ENCODE measurements at places on chromosomes 4 and X.
A peak's percentile ranks its signal among the peaks of the same experiment; 100 is the strongest.

DNA sequence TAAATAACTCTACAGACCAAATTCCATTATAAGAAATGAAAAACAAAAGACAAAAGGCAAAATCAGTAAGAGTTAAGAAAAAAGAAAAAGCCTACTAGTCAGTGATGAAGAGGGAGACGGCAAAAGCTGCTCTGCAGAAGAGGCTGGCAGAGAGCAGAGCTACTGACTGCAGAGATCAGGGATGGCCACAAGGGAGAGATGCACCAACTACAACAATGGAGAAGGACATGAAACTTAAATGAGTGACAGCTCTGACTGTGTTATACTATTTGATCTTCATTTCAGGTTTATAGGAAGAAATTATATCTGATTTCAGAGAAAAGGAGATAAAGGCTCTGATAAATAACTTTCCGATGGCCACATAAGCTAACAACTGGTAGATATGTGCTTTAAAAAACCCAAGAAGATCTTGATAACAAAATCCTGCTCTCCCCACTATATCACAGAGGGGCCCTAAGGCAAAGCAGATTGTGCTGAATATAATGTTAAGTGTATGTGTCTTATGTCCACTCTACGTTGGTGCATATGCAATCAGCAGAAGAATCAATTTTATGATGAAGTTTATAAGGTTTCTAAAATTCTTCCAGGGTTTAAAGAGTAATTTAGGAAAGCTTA lies 58.4 kb upstream of the COX18 start:
- DNase-seq = no peak

DNA sequence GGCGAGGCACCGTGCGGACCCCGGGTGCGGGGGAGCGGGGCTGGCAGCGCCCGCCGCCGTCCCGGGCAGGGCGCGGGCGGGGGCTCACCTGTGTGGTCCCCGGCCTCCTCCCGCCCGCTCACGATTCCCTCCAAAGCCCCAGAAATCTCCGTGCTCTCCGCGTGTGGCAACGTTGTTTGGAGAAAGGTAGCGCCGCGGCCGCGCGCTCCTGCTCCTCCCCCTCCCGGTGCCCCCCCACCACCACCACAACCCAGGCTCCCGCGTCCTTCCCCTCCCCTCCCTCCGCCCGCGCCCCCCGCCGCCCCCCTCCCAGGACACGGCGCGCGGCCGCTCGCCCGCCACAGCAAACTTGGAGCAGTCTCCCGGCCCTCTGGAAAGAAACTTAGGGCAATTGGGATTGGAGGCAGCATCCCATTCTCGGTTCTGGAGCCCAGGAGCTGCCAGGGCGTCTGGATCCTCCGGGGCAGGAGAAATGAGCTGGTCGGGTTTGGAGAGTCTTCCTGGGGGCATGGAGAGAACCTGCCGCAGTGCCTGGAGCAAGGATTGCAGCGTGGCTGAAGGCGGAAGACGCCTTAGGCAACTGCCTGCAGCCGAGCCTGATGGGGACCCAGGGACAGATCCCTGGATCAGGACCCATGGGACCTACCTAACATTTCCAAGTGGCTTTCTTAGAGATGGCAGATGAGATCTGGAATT lies 855 bp downstream of the KLF3 start:
- DNase-seq = peak; percentile 90

DNA sequence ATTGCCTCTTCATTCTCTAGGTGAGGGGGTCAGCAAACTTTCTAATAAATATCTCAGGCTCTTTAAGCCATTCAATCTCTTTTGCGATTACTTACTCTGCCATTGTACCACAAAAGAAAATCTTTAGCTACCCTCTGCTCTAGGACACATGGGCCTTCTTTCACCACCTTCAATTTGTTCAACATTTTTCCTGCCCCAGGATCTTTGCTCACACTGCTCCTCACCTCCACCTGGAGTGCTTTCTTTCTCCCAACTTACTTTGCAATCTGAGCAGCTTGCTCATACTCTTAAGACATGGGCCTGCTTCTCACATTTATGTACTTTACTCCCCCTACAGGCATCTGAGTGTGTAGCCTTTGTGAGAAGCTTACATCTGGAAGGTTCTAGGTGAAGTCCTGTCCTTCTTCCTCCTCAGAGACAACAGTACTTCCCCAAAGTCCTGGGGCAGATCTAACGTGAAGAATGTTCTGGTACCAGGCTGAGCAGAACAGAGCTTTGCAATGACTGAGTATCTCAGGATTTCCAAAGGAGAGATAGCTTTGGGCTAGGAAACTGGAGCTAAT lies 55.0 kb upstream of the PRDM5 start:
- DNase-seq = no peak

GRCh38 chr4:35591035-35591434 lies 653.3 kb downstream of the ARAP2 start:
- DNase-seq = no peak

- no peak for DNase-seq
Observed at GRCh38 chrX:15600745-15601144, at the start of gene ACE2. ACE2 (minus strand) TSS chrX:15600960; CDS start chrX:15600911, 49 bp downstream.

DNA sequence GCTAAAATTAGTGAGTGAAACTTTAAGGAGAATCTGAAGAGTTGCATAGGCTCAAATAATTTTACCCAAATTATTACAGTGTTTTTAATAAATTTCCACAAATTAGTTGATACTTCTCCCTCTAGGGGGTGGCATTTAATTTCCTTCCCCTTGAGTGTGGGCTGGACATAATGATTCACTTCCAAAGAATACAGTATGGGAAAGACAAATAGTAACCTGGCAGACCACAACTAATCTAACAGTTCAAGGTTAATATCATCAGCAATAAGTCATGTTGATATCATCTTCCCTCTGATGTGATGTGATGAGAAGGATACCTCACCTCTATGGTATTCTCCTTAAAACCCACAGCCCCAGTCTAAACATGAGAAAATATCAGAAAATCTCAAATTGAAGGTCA lies 15.5 kb downstream of the PFKFB1 start:
- DNase-seq = no peak

DNA sequence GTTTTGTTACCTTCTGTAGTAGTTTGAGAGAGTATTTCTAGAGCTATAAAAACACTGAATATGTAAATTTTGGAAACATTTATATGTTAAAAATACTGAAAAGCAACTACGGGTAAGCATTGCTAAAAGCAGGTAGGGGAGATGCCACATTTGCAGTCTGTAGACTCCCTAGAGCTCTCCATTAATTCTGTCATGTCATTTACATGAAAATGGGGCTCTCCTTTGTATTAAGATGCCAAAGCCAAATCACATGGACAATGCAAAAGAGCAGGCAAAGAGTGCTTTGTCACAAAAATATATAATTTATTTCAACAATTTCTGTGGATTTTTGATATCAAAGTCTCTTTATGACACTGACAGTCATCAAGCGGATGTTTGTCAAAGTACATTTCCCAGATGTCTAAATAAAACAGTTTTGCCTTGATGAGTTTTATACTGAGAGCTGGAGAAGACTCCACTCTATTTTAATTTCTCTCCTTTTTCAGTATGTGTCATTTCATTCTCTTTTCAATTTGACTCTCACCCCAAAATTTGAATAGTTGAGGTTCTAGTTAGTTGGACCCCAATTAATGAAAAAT lies 51.8 kb downstream of the LDB2 start:
- no peak for DNase-seq

DNA sequence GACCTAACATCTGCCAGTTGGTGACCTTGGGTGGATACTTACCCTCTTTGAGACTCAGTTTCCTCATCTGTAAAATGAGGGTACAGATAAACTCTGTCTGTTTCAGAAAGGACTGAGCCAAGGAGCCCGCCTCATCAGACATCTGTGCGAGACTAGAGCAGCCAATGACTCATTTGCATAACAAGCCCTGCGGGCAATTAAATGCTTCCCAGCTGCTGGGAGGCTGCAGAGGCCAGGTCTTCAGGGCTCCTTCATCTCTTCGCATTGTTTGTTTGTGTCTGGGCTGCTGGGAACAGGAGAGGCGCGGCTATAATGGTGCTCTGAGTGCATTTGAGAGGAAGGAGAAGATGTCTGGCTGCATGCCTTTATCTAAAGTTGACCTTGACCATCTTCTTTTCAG lies 85.0 kb downstream of the ADRA2C start:
- DNase-seq = no peak

DNA sequence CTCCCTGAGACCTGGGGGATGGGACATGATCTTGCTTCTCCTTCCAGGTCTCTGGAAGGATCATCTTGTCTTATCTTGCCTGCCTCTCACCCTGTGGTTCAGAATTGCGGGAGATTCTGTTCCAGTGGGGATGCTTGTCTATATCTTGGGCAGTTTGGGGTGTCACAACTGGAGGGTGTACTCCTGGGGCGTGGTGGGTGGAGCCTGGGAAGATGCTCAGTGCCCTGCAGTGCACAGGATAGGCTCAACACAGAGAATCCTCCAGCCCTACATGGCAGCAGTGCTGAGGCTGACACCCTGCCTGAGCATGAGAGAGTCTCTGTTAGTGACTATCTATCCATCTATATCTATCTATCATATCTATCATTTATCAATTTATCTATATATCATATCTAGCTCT lies 7.7 kb downstream of the P2RY8 start:
- no peak for DNase-seq

DNA sequence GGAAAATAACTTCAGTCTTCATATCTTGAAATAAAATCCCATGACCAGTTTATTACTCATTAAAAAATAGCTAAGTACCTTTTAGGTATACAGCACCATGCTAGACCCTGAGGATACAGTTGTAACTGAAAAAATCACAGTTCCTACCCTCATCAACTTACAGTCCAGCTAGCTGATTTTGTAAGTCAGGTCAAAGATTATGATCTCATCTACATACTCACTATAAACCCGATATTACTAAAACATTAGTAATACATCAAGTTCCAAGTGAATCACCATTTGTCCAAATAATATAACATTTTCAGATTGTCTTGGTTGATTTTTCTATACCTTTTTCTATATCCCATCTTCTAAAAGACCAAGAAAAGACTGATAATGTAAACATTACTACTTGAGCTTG lies 333.9 kb downstream of the INPP4B start:
- DNase-seq = no peak

GRCh38 chrX:53239474-53239873 lies 14.5 kb upstream of the KDM5C start:
- peak; percentile 63 for DNase-seq

DNA sequence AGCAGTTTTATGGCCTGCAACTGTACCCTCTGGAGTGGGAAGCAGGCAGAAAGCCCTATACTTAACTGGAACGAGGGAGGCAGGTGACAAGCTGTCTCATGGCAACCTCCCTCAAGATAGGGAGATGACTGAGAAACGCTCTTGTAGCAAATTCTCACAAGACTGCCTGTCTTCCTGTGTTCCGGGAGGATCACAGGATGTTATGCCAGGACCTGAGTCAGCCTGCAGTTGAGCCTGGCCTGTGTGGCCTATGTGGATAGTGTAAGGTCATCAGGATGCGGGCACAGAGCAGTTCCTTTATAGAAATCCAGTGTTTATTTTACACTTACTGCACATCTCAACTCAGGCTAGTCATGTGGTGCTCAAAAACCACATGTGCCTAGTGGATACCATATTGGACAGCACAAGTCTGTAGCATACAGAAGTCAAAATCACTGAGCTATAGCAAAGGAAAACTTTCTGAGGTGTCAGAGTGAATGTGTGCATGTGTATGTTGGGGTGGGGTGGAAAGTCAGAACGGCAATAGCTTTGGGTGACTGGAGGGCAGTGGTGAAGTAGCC lies 25.2 kb downstream of the TAF7L start:
- no peak for DNase-seq

DNA sequence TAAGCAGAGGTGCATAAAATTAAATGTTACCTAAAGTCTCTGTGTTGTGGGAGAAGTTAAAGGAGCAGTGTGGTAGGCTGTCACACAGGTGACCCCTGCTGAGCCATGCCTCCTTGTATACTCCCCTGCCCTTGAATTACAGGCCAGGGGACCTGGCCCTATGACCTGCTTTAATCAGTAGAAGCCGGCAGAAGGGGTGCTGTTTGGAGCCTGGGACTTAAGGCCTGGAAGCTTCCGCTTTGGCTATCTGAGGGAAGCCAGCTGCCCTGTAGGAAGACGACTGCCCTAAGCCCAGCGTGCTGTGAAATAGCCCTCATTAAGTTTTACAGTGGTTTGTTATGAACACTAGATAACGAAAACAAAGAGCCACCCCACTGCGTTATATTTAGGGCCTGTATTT lies 34.1 kb downstream of the SPINK2 start:
- DNase-seq = no peak

GRCh38 chr4:154120690-154121345 lies 331.9 kb upstream of the SFRP2 start:
- no peak for DNase-seq
